ENCODE measurements at places on chromosomes 7 and 10.

DNA sequence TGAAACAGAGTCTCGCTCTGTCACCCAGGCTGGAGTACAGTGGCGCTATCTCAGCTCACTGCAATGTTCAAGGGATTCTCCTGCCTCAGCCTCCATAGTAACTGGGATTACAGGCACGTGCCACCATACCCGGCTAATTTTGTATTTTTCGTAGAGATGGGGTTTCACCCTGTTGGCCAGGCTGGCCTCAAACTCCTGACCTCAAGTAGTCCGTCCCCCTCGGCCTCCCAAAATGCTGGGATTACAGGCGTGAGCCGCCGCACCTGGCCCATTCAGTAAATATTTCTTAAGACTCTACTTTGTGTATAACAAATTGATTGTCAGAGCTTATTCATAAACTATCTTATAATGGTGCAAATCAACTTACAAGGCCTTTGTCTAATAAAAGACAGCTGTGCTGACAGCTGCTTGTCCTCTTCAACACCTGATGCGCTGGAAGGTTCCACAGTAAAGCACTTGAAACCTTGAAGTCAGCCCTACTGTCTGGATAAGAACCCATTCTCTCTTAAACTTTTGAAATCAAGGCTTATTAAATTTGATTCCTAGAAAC, 14.7 kb downstream of the ECHDC3 start:
- DNase-seq, result no peak

DNA sequence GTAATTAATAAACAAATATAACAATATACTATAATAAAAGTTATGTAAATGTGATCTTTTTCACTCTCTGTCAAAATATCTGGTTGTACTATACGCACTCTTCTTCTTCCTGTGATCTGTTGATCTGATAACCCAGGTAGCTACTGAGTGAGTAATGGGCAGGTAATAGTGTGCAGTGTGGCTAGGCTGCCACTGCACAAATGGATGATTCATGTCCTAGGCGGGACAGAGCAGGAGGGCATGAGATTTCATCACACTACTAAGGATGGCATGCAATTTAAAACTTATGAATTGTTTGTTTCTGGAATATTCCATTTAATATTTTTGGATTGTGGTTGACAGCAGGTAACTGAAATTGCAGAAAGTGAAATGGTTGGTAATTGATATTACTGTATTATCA, 44.5 kb downstream of the TAS2R16 start:
- no peak for DNase-seq

- no peak for DNase-seq
Observed at GRCh38 chr10:48890888-48891850, 48.5 kb downstream of the LRRC18 start.

- DNase-seq, result no peak
Observed at GRCh38 chr7:97007583-97007861, 2.2 kb downstream of the DLX6 start.

- no peak for DNase-seq
Observed at GRCh38 chr10:22712956-22713852, 1.2 kb downstream of the PIP4K2A start.

DNA sequence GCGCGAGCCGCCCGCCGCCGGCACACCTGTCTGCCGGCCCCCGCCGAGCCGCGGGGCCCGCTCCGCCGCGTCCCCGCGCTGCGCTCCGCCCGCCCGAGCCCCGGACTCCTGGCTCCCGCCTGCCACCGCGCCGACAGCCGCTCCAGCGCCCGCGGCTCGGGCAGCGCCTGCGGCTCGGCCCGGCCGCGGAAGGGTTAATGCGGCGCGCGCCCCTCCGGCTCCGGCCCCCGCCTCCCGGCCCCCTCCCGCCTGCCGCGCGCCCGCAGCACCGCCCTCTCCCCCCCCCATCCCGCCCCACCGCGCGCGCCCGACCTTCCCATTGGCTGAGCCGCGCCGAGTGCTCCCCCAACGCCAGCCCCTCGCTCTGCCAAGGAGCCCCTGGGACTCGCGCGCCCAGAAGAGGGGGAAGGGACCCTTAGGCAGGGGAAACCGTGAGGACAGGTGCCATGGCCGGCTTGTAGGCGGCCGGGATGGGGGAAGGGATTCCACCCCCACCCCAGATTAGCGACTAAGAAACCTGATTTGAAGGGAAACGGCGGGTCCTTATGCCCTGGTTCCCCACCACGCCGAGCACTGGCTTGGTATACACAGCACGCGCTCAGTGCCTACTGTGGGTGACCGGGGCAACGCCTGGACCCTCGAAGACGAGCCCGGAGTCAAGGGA, at the start of gene KCNH2:
Gene KCNH2, minus strand, starts transcription at position 196 of the 664 bp plus-strand sequence. CDS start 408 bp downstream, outside the sequence.
- peak; percentile 92 for DNase-seq

GRCh38 chr7:43764039-43764761, 5.7 kb downstream of the BLVRA start:
- no peak for DNase-seq

DNA sequence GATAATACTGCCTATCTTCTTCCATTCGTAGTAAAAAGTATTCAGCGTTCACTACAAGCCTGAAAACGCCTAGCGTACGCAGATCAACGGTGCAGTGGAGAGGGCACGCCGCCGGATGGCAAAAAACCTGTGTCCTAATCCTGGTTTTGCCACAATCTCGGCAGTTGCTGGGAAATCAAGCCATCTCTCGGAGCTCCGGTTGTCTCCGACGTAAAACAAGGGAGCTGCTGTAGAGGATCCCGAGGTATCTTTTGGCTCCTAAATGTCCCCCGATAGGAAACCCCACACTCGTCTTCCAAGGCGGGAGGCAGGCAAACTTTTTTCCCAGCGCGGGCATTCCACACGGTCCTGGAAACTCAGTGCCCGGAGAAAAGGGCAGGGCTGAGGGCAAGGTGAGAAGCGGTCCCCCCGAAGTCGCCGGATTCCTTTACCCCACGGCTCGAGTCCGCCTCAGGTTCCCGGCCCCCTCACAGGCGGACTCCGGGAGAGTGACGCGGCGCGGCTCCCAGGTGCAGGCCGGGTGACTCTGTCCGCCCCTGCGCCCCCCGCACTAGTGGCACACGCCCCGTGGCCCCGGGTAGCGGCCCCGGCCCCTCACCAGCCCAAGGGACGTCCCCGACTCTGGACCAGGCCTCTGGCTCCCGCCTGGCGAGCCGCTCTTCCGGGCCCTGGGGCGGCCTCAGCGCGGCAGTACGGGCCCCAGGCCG, 649 bp downstream of the IDE start:
- no peak for DNase-seq

DNA sequence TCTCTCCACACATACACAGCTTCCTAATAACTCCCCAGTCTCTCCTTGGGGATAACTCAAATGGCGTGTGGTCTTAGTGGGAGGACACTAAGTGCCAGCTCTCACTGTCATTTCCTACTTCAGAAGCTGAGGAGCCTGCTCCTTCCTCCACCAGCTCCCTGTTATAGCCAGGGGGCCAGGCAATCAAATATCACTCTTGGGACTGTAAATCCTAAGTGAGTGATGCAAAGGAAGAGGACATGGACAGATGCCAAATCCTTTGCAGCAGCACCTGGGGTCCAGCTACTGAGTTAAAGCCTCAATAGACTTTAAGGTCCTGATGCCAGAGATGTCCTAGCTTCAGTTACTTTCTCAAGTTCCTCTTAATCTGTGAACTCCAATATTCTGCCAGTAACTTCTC, 34.1 kb downstream of the SEM1 start:
- DNase-seq, result no peak

DNA sequence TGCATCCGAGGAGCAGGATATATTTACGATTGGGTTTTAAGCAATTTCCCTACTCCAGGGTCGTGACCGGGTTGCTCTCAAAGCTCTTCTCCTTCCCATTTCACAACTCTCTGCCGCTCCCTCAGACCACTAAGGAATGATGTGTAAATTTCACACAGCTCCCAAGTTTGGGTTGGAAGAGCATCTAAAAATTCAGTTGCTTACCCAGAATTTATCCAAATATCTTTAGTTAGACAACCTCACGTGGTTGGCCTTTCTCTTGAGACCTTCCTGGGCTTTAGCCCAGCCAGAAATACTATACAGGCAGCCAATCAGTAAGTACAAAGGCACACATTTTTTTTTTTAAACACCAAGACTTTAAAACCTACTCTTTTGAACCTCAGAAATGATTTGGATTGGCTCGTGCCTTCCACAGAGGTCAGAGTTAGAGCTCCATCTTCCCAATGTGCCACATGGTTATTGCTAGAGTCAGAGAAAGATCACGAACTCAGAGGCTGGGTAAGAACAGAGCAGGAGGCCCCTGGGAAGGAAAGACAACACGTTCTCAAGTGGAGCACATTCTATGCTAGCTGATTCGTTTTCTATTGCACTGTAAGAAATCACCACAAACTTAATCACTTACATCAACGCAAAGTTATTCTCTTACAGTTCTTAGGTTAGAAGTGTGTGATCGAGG, 335.4 kb upstream of the MGMT start:
- no peak for DNase-seq

DNA sequence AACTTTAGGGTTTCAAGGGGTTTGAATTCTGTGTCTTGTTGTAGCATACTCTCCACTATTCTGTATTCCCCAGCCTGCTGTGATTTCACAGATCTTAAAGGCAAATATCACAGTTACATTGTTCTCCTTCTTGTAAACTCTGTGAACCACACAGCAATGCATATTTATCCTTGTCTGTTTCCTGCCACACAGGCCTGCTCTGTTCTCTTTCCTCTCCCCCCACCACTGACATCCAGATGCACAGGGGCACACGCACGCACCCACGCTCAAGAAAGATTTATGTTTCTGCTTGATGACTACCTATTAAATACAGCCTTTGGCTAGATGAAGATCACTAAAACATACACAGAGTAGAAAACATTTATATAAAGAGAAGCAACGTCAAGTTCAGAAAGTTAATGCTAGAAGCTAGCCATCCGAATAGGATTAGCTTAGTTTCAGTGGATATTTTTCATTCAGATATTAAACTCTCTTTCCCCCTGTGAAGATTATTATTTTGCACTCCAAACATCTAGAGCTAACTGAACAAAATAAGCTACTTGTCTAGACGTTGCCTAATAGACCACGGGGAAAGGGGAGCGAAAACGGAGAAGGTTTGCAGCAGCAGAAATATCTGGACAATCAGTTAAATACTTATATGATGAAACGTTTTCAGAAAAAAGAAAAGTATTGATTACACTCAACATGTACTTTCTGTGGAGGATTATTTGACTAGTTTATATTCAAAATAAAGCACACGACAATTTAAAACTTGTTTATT, 193.1 kb upstream of the SEMA3C start:
- no peak for DNase-seq

- DNase-seq, result peak; percentile 15
Observed at GRCh38 chr7:108497082-108497725, 28.7 kb downstream of the PNPLA8 start.

DNA sequence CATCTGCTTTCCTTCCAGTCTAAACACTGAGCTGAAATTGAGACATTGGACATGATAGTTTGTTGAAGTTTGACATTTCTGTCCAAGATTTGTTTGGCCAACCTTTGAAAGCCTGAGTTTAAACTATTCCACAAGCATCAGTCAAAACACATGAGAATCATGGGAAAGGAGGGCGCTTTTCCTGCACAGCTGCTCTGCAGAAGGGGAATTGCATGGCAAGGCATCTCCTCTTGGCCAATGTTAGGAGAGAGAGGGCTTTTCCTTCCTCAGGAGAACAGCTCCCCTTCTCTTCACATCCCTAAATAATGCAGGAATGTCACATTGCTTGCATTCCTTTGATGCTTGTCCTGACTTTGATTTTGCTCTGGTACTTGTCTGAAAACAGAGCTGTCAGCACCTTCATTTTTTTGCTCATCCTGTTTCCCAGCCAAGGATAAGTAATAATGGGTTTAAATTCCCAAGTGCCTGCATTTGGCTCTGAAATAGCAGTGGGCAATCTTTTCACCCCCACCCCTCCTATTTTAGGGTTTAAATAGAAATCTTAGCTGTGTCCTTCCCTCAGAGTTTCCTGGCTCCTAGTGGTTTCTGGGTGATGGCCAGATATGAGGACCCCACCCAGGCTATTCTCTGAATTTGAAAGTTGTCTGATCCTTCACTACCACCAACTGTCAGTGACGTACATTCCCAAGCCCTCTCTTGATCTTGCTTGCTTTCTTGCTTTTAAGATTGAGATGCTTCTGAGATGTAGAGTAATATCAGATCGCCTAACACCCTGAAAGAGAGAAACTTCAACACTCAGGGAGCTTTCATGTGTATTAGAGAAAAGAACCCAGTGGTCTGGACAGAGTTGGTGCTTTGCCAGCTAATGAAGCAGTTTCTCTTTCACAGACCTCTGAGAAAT, 75.2 kb upstream of the NPVF start:
- no peak for DNase-seq

- DNase-seq, result no peak
Observed at GRCh38 chr10:21935439-21936023, 68.0 kb downstream of the DNAJC1 start.

- DNase-seq, result no peak
Observed at GRCh38 chr10:68261132-68261856, 29.4 kb upstream of the ATOH7 start.

DNA sequence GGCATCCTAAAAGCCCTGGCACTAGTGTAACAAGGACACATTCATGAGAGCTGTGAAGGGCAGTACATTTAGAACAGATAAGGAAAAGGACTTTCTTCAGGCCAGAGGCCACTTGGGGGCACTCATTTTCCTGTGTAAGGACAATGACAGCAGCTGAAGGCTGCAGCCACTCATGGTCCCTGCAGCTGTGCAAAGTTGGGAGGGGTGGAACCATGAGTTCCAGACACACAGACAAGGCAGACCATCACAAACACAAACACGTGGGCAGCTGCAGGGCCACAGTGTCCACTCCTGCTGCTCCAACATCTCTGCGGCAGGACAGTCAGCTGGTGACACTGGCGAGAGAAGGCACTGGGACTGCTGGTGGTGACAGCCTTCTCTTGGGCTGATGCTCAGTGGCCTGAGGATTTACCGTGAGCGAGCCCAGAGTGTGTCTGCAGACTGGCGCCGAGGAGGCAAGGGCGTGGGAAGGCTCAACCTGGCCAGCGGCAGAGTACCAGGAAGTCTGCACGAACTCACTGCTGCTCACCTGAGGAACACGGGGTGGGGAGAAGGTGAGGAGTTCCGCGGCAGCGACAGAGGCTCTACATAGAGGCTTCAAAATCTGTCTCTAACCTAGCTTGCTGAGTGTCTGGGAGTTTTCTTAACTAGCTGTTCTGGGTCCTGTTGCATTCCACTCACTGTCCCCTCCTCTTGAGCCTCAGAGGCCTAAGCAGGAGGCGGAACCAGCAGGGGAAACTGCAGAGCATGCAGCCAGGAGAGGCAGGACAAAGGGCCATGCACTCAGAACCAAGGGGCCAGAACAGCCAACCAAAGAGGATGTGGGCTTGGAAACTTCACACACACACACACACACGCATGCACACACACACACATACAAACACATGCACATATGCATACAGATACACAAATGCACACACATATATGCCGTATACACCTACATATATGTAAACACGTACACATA, 76.5 kb upstream of the DDC start:
- no peak for DNase-seq

GRCh38 chr10:107413971-107414370, 249.5 kb upstream of the SORCS1 start:
- DNase-seq, result no peak

DNA sequence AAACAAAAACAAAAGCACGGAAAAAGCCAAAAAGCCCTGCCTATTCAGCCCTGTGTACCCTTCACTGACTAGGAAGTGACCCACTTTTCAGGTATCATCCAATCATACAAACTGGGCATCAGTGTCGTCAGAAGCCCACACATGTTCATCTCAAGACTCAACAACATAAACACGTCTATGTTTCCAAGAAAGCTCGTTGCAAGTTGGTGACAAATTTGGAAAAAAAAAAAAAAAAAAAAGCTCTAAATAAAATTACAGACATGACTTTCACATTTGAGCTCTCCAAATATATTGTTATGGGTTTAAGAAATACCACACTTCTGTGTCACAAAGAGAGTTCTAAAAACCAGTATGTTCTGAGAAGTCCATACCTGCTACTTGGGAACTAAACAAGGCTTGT, 204.7 kb upstream of the KLF14 start:
- DNase-seq, result no peak

Data from NCI-H187 (cell line).